ENCODE measurements at places on chromosomes 3 and 15.

DNA sequence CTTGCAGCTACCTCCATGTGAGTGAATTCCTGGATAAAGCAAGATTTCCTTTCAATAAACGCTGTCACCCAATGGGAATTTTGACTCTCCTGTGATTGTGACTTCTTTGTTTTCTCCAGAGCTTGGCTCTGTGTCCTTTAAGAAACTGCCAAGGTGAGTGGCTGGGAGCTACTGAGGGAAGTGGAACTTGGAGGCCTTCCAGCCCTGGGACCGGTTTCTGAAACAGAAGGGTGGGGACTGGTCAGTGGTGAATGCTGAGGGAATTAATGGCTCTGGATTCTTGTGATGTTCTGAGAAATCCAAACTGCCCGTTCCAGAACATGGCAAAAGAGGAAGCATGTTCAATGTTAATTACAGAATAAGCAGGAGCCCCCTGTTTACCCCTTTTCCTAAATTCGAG lies 41.1 kb upstream of the MYZAP start:
- no peak for DNase-seq

DNA sequence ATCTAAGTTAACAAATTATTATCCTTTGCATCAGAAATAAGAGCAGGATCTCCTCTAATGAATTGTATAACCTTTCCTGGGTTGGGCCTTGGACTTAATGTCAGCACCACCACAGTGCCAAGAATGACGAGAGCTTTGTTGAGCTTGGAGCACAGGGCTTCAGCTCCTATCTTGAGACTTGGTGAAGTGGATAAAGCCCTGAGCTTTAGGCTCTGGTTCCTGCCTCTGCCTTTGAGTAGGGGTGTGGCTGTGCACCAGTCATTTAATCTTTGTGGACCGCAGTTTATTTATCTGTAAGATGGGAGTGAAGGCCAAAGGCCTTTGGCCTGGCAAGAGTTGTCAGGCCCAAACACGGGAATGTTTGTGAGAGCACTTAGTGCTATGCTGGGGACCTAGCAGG lies 162.2 kb downstream of the VGLL4 start:
- no peak for DNase-seq

DNA sequence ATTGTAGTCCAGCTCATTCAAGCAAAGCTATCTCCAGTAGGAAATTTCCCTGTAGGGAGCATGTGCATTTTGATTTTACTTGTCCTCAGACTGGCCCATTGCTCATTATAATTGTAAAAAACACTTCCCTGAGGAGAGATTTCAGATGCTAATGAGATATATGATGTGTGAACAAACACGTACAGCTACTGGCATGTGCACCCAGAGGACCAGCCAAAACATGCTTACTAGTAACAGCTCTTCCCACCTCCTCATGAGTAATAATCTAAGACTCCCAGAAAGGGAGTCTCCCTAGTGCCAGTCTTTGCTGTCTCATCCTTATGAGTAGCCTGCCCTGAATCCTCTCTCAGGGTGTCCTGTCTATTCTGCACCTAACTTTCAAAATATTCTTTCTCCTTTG lies 43.4 kb downstream of the FBXO22 start:
- no peak for DNase-seq

DNA sequence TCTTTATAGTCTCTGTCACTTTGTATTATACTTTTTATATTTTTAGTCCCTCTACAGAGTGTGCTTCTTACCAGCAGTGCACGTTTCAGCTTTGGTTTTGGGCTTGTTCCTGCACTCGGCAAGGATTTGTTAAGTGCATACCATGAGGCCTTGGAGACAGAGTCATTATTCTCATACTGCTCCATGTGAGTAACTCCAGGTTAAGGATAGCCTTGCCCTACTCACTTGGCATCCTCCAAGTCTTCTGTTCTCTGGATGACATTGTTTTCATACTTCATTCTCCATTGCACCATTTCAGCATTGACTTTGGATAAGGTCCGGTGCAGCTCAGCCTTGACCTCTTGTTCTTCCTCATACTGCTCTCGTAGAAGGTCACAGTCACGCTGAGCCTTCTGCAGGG lies 96.4 kb downstream of the MYH15 start:
- no peak for DNase-seq

- DNase-seq: peak; percentile 60
These were observed 1.1 kb upstream of the EIF2B5 start for GRCh38 chr3:184133840-184134745.

GRCh38 chr3:49602049-49602554 lies 47.8 kb downstream of the BSN start:
- DNase-seq: no peak

GRCh38 chr15:82878325-82878724 lies 68.9 kb downstream of the WHAMM start:
- no peak for DNase-seq

DNA sequence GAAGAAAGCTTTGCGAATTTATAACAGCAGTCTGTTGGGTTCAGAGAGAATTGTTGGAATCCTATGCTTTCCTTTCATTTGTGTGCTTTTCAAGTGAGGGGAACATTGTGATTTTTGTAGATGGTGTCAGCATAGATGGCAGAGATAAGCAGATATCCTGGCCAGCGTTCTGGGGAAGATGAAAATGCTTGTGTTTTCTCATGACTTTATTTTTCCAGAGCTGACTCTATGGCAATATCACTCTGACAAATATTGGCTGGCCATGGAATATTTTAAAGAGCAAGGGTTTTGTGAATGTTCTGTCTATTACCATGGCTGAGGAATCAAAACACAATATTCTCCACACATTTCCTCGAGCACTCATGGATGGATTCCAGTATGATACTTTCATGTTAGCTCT lies 108.8 kb downstream of the MITF start:
- DNase-seq: no peak

DNA sequence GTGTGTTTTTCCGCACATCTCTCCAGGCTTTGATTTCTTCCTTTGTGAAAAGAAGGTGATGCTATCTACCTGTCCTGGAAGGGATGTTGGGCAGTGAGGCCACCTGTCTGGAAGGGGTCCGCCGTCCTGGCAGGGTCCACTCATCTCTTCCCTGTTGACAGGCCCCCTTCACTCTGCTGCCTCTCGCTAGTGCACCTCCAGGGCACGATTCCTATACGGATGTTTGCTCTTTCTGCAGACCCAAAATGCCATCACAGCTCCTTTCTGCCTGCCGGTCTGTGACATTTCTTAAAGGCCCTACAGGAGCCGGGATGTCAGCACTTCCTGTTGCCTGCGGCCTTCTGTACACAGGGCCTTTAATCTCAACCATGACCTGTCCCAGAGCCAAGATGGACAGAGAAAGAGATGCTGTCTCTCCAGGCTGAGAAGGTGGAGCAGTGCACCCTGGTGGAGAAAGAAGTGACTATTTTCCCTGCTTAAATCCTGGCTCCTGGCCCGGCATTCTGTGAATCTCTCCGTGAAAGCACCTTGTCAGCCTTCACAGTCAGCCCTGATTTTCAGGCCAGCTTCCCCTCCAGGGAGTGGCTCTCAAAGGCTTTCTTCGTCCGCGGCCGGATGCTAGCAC lies 7.4 kb downstream of the FAM3D start:
- DNase-seq: no peak

DNA sequence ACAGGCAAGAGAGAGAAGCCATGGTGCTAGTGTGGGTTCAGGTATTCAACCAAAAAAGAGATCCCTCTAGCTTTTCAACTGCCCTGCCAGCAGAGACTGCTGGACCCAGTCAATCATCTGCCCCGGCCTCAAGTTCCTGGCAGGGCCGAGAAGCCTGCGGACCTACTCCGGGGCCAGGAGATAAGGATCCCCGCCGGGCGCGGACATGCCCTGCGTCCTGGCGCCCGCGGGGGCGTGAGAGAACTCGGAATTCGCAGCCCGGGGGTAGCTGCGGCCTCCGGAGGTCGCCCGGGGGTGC lies 821 bp upstream of the MAGI1 start:
- no peak for DNase-seq

GRCh38 chr15:64004056-64004455 lies 42.2 kb downstream of the DAPK2 start:
- DNase-seq: no peak

Data from activated naive CD4-positive, alpha-beta T cell treated with Interleukin-2 at 50 U/mL for 16 hours (primary cell).